Stimulated activated CD4-positive, alpha-beta T cell treated with anti-CD3 and anti-CD28 coated beads, Interleukin-15, amount 100 ng/mL, for 1 hour (primary cell): ENCODE measurements at places on chromosomes 4 and X.

DNA sequence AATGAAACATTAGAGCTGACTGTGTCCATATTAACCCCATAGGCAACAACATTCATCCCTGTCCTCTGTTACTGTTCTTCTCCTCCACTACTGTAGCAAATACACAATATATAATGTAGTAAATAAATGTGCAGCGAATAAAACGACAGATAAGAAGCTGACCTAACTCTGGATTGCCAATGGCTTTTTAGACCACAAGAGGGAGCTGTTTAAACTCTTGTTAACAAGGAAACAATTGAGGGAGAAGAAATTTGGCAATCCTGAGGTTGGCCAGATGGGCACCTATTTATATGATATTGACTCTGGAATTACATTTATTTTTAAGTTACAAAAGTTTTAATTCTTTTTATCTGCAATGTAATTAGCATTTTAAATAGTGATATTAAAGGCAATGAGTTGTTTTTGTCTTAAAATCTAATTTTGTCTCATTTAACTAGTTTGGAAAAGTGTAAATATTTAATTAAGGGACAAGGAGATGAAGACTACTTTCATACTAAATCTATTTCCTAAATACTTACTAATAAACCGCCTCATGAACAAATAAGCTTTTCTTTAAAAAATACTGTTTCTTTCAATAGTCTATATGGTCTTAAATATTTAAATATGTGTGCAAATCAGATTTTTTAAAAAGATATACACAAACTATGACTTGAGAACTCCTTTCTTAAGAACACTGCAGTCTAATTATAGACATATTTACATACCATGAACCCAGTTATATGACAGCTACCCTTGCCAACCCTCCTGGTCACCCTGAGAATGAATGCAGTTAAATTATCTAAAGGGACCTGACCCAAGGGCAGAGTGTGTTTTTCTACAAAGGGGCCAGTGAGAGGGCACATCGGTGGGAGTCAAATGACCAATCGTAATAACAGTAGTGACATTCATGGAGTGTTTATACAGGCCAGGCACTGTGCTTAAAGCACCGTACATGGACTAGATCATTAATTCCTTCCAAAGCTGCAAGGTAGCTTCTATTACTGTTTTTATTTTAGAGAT lies 52.9 kb upstream of the HPF1 start:
- DNase-seq: no peak

DNA sequence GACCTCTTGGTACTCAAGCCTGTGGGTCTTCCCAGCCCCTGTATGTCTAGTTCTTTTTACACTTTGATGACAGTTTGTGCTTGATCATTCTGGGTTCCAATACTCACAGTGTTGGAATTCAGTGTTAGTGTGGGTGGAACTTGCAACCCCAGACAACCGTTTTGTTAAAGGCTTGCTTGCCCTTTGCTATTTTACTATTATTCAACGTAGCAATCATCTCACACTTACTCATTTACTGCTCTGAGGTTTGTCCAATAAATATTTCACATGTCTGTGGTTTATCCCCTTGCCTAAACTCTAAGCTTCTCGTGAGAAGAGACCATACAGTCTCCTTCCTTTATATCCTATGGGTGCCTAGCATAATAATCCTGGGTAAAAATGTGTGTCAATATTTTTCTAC lies 15.3 kb downstream of the CCNG2 start:
- no peak for DNase-seq

DNA sequence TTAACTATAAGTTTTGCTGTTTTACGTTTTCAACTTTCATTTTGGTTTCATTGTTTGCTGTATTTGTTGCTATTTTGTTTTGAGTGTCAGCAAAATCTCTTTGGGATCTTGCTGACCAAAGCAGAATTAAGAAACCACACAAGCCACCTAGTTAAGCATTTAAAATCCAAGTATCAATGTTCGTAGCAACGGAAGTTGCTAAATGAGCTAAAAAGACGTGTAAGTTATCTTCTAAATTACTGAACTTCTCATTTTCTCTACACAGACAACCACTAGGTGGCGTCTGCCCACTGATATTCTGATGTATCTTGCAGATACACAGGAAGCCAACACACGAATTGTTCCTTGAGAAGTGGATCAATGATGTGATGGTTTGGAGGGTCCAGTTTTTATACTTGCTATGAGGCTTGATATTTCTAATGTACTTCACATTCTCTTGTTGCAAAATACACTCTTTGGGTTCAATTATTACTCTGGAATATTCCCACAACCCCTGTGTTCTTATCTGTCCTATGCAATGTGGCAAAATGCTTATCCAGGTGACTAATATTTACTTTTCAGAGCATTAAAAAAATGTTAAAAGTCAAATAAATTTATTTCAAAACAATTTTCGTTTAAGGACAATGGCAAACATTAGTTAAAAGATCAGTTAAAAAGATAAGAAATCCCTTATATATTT lies 250.5 kb downstream of the TECRL start:
- DNase-seq: no peak

DNA sequence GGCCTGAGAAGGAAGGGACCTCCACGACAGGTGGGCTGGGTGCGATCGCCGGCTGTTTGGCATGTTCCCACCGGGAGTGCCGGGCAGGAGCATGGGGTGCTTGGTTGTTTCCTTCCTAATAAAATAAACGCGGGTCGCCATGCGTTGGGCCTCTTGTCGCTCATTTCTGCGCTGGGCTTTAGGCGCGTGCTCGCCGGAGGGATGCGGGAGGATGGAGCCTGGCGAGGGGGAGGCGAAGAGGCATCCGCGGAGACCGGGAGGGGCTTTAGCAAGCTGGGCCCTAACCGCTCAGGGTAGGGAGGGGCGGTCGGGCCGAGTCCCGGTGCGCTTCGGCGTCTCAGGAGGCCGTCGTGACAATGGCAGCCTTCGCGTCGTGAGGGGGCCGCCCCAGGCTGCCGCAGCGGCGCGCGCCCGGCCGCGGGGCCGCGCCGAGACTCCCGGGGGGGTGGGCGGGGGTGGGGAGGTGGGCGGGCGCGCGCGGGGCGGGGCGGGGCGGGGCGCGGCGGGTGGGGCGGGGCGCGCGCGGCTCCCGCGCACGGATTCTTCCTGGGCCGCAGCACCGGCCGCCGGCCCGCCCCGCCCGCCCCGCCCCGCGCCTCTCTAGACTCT lies 476 bp upstream of the GDI1 start:
- DNase-seq: no peak

DNA sequence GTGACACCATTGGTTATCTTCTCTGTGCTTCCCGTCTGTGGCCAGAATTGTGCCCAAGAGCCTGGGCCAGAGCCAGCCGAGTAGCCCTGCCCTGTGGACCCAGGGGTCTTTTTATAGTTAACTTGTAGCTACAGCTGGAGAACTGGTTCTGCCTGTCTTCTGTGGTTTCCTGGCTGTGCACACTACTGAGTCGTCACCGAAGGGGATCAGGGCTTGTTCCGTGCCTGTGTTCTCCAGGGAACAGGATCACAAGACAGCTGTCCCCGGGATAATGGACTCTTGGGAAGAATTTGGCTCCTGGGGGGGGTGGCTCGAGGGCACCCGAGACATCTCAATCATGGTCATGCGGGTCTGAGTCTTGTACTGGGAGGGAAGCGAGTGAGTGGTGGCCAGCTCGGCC lies 22.1 kb upstream of the OPN1LW start:
- DNase-seq: no peak

- no peak for DNase-seq
These were observed 6.0 kb downstream of the PLXNB3 start for GRCh38 chrX:153769865-153770600.

- DNase-seq: no peak
These were observed 67.8 kb upstream of the EPHA5 start for GRCh38 chr4:65738134-65738533.

DNA sequence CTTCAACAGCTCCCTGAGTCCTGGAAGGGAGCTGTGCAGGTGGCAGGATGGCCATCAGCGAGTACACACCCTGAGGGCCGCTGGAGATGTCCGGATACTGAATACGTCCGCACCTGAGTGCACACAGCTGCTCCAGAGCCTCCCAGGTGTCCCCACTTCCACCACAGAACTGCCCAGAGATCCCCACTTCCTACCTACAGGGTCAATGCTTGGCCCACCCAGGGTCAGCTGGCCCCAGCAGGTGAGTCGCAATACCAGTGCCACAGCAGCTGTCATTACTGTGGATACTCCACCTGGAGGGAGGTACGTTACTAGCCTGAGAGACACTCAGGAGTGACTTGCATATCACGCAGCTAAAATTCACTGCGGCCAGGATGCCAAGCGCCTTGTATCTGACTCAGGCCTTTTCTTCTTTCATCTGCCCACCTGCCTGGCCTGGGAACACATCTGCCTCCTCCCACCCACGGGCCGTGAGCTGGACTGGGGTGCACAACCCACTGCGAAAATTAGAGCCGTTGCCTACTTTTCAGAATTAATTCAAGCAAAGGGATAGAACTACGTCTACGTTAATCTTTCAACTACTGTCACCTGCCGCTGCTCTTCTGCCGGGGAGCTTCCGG lies 9.4 kb downstream of the C4orf50 start:
- no peak for DNase-seq

GRCh38 chr4:57865264-57865663 lies 755.1 kb upstream of the IGFBP7 start:
- no peak for DNase-seq

- DNase-seq: no peak
These were observed 5.0 kb downstream of the TFDP3 start for GRCh38 chrX:133213117-133213516.

DNA sequence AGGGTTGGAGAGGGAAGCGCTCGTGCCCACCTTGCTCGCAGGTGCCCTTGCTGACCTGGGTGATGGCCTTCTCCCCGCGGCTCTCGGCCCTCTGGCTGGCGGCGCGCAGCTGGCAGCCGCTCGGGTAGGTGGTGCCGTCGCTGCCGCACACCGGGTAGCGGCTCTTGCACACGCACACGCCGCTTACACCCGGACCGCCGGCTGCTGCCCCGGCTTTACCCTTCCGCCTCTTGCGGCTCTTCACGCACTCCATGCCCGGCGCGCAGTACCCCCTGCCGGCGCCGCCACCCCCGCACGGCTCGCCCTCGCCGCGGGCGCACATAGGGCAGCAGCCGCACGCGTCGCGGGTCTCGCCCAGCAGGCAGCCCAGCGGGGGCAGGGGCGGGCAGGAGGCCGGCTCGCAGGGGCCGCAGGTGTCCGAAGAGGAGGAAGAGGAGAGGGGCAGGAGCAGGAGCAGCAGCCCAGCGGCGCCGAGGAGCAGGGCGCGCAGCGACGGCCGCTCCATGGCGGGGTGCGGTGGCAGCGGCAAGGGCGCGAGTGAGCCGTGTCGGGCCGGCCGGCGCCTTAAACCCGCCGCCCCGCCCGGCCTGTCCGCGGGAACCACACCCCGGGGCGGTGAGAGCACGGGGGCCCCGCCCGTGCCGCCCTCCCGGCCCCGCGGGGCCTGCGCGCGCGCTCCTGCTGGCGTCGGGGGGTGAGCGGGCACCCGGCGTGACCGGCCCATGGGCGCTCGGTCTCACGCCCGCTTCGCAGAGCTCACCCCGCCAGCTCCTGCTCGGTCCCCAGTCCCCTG lies at the start of gene IGFBP7:
TSS of gene IGFBP7 (minus strand) at position 539 of the 793 bp plus-strand sequence. CDS start at position 505, 34 bp downstream.
- no peak for DNase-seq

- DNase-seq: no peak
These were observed 12.7 kb downstream of the OPHN1 start for GRCh38 chrX:68420559-68420958.

- no peak for DNase-seq
These were observed 46.8 kb downstream of the USP46 start for GRCh38 chr4:52612341-52612740.

DNA sequence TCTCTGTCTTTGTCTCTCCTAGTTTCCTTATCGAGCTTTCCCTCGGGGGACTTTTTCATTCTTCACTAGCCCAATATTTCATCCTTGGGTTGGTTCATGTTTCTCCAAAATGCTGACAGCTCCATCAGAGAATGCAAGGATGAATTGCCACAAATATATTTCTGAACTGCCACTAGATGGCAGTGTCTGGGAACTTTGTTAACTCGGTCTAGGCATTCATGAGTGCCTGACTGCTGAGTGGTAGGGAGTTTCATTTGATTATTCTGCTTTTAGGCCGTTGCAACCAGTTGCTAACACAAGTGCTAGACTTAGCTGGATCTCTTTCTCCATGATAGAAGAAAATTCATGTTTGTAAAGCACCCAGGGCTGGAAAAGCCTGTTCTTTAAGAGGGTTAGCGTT lies 73.5 kb upstream of the RAP2C start:
- no peak for DNase-seq

GRCh38 chr4:142044271-142044670 lies 407.9 kb downstream of the IL15 start:
- no peak for DNase-seq

- DNase-seq: no peak
These were observed 3.0 kb upstream of the PHOX2B start for GRCh38 chr4:41751449-41752061.

DNA sequence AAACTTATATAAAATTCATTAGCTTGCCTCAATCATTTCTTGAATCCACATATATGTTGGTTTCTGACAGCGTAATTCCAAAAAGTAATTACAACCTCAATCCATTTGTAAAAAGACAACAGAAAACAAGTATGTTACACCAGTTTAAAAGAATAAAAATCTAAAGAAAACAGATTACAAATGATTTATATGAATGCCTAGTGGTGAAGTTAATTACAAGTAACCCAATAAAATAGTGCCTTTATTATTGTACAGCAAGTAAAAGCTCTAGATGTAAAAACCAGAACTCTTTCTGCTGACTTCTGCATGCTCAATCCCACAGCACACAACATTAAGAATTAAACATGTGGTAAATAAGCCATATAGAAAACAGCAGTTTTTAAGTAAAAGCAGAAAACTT lies 197.8 kb downstream of the MAB21L2 start:
- DNase-seq: no peak

- no peak for DNase-seq
These were observed 28.4 kb downstream of the DDX60L start for GRCh38 chr4:168451744-168452390.

DNA sequence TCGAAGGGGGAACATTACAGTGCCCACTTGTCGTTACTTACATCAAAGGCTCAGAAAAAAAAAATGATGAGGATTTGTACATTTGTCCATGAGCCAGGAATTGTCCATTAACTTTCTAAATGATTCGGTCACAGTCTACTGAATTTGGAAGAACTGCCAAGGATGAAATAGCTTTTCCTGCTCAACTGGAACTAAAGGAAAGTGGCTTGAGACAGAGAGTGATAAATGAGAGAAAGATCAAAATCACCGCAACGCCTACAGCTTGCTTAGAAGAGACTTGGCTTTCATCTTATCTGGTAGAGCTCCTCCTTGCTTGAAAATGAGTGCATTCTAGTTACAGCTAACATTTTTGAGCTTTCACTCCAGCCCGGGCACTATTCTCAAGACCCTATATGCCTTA lies 55.5 kb upstream of the ADGRG2 start:
- no peak for DNase-seq

- no peak for DNase-seq
These were observed 98.9 kb downstream of the KLHL8 start for GRCh38 chr4:87121341-87122065.

- DNase-seq: no peak
These were observed 50.3 kb downstream of the ARHGAP10 start for GRCh38 chr4:147782087-147782781.

DNA sequence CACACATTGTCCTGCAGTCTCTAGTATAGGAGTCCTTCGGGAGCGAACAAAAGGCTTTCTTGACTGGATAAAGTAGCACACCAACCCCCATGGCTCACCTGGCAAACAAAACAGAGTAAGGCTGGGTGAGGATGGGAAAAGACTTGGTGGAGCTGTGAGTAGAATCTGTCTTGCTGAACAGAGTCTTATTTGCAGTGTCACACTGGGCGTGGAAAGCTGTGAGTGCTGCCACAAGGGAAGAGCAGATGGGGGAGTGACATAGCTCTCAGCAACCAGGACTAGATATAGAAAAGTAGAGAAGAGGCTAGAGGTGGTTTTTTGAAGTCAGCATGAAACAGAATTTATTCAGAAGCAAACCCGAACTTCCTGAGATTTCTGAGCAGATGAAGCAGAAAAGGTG lies 137.2 kb upstream of the ESX1 start:
- no peak for DNase-seq

- no peak for DNase-seq
These were observed 77.4 kb downstream of the ANKRD17 start for GRCh38 chr4:73181231-73181630.
